Substantia nigra (tissue), 51 donors: ENCODE measurements at places on chromosomes 1 and 21.

DNA sequence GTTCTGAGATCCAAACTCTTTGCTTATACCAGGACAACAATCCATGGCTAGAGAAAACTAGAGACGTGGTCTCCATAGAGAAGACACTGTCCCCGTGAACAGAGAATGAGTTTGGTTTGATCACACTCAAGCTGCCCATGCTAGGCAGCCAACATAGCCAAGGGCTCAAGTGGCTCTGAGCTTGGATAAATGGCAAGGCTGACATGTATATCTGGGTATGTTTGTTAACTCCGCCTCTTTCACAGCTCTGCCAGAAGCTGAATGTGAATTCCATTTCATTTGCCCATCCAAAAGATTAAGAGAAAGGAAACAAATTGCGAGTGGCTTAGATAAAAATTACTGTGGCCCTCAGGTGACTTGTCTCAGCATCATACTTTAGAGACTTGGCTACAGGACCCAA, 38.0 kb downstream of the ILDR2 start:
- DNase-seq, result no peak

DNA sequence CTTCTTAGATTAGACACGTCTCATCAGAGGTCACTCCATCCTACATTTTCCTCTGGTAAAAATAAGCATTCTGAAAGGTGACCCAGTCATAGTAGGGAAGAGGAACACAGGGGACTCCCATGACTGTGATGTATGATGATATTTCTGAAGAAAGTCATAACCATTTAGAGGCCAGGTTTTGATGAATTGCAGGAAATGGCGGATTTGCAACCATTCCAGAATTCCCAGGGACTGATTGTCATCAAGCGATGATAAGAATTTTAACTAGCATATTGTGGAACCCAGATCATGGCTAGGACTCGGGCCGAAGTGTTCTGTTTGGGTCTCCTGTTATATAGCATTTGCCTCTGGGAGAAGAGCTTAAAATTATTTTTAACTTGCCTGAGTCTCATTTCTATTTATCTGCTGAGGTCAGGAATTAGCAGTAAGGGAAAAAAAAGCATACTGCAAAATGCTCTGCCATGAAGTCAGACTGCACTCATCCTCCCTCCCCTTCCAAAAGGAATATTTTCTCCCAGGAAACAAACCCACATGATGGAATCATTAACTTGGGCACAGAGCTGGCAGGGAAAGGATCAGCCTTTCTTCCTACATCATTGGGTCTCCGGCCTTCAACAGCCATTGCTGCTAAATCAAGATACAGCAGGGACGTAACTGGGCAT, 286.7 kb downstream of the HLX start:
- no peak for DNase-seq

- DNase-seq, result no peak
Observed at GRCh38 chr1:151104630-151105029, 34.1 kb downstream of the GABPB2 start.

- DNase-seq, result no peak
Observed at GRCh38 chr1:175317779-175318178, 125.2 kb upstream of the KIAA0040 start.

GRCh38 chr1:50414853-50415234, 8.4 kb downstream of the DMRTA2 start:
- DNase-seq, result no peak

DNA sequence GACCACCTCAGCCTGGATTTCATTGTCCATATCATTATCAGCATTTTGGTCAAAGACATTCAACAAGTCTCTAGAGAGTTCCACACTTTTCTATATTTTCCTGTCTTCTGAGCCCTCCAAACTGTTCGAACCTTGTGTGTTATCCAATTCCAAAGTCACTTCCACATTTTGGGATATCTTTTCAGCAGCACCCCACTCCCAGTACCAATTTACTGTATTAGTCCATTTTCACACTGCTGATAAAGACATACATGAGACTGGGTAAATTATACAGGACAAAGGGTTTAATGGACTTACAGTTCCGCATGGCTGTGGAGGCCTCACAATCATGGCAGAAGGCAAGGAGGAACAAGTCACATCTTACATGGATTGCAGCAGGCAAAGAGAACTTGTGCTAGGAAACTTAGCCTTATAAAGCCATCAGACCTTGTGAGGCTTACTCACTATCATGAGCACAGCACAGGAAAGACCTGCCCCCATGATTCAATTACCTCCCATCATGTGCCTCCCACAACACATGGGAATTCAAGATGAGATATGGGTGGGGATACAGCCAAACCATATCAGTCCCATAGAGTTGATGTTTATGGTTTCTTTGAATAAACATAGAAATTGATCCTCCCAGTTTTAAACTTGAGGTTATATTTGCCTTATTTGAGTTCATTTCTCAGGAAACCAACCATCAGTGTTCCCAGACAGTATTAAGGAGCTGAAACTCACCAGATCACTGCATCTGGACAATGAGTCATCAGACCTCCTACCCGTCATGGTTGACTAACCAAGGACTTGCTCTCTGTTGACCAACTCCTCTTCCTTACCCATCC, 322.7 kb upstream of the DUSP10 start:
- no peak for DNase-seq

- DNase-seq, result no peak
Observed at GRCh38 chr21:31137960-31138359, 99.7 kb upstream of the KRTAP19-8 start.

DNA sequence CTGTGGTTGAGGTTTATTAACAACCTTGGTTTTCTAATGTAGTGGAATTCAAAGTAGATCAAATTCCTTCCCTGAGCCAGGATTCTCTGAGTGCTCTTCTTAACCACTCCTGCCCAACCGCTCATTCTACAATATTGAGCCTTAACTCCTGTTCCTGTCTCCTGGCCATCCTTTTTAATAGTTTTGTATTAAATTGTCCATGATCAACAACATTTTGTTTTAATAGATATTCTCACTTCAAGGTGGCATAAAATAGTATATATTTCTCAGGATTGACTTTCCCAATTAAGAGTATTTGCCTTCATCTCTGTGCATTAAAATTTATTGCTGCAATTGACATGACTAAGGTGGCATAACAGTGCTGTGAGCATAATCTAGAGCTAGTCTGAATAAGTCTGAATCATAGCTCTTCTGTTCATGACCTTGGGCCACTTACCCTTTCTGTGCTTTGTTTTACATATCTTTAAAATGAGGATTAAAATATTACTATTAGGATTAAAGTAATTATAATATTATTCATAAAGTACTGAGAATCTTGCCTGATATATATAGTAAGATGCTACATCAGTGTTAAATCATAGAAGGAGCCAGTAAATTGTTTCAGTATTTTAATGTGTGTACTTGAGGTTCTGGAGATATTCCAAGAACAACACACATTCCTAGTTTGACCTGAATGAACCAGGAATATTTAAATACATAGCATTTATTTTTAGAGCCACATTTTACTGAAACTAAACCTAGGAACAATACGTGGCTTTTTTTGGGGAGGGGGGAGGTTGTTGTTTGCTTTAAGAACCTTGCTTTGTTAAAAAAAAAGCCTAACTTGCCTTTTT, 76.4 kb downstream of the ADGRL2 start:
- no peak for DNase-seq
